Amniotic stem cell (primary cell): ENCODE measurements at places on chromosomes 2 and 18.

- no peak for DNase-seq
Observed at GRCh38 chr2:60839126-60839813, 42.1 kb upstream of the REL start.

DNA sequence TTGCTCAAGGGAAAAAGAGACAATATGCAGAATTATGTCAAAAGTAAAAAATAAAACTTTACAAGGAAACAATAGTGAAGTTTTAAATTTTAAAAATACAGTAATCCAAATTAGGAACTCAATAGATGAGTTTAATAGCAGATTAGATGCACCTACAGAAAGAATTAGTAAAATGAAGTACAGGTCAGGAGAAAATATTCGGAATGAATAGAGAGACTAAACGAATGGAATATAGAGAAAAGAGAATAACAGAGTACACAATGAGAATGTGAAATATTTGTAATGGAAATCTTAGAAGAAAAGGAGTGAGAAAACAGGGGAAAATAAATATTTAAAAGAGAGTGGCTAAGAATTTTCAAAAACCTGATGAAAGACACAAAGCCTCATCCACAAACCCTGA lies 275.7 kb upstream of the MMADHC start:
- no peak for DNase-seq

DNA sequence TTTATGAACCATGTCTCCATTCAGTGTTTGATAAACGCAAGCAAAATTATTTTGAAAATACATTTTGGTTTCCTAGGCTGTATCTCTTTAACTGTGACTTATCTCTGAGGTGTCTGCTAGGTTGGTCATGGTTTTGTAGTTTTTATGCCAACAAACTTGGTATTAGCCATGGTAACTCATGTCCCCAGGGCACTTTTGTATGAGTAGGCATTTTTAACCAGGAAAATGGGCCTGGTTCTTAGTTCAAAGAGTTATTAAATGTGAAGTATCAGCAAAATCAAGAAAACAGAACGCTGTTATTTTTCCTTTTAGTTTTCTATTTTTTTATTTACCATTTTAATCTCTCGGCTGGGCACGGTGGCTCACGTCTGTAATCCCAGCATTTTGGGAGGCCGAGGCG lies 179.3 kb upstream of the LHCGR start:
- DNase-seq: no peak

DNA sequence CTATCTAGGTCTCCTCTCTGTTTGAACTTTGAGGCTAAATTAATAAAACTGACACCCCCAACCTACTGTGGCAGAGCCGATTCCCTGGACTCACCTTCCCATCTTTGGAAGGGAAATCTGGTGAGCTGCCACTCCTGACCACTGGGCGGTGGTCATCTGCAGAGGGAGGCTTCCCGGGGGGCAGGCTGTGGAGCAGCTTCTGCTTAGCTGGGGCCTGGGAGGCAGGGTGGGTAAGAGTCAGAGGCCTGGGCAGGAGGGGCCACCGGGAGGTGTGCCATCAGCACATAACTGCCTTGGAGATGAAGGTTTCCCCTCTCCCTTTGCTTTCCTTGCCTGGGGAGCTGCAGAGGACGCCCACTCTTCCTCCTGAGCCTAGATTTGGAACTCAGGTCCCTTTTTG lies 2.3 kb upstream of the NPPC start:
- DNase-seq: no peak

DNA sequence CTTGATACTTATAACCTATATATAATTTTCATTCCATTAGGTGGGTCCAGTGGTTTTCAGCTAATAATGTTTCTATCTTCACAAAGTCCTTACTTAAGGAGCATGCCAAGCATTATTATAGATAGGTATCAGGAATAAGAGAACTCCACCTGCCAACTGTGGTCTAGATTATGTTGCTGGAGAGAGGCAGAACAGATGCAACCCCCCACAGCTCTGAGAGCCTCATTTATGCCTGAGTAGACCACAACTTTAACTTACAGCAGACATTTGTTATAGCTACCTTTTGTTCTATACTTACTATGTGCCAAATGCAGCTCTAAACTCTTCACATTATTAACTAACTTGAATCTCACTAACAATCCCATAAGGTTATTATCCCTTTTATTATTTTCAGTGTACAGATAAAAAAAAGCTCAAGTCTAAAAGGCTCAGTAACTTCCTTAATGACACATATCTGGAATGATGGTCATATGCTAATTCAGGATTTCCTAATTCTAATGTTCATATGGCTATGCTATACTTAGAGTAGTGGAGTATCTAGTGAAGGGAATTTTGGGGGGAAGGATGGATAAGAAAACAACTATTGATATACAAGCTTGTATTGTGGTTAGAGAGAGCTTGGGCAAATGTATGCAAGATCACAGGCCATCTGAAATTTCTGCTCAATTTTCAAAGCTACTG lies 119.1 kb upstream of the RND3 start:
- DNase-seq: no peak

- DNase-seq: no peak
Observed at GRCh38 chr2:184554736-184555135, 43.6 kb upstream of the ZNF804A start.

- DNase-seq: no peak
Observed at GRCh38 chr2:85468704-85469349, 50.3 kb downstream of the SH2D6 start.

- DNase-seq: no peak
Observed at GRCh38 chr2:128469203-128469602, 150.5 kb upstream of the HS6ST1 start.

GRCh38 chr2:55301277-55301676 lies 32.2 kb upstream of the MTIF2 start:
- DNase-seq: no peak
